Activated CD4-positive, alpha-beta T cell treated with anti-CD3 and anti-CD28 coated beads, Interleukin-2, amount 10 ng/mL, durations not matched to agents 7 days and 5 days (primary cell): ENCODE measurements at places on chromosomes 1 and 21. TPM values are rescaled to one million over a fixed set of nuclear protein-coding genes. Genes with fewer than 3 reads are reported as not detected.

GRCh38 chr1:211738691-211739301 is 63.4 kb upstream of the NEK2 start:
- H3K4me3 ChIP-seq = peak overlapping the region; percentile 47
- peaks cover 37% of the 10 kb centered on the region for H3K4me1 ChIP-seq
- H3K27me3 ChIP-seq = no peaks in the 10 kb centered on the region
- peak overlapping the region; percentile 74 for H3K27ac ChIP-seq
- peak; percentile 43 for DNase-seq

GRCh38 chr21:42201615-42202161 is 17.3 kb upstream of the ABCG1 start:
- peaks cover 32% of the 10 kb centered on the region for H3K4me1 ChIP-seq
- no peak overlapping the region for H3K27ac ChIP-seq
- peaks cover 2% of the 10 kb centered on the region for H3K27me3 ChIP-seq
- no peak for DNase-seq

DNA sequence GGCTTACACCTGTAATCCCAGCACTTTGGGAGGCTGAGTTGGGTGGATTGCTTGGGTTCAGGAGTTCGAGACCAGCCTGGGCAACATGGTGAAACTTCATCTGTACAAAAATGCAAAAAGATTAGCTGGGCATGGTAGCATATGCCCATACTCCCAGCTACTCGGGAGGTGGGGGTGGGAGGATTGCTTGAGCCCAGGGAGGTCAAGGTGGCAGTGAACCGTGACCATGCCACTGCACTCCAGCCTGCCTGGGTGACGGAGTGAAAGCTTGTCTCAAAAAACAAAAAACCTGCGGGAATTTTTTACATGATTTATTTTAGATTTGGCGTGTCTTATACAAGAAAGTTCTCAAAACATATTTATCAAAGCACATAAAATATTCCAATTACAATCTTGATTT is 27.8 kb upstream of the MTR start:
- H3K4me3 ChIP-seq = no peak overlapping the region
- no peak overlapping the region for H3K27ac ChIP-seq
- H3K27me3 ChIP-seq = peaks cover 14% of the 10 kb centered on the region
- peaks cover 1% of the 10 kb centered on the region for H3K4me1 ChIP-seq
- no peak for DNase-seq

DNA sequence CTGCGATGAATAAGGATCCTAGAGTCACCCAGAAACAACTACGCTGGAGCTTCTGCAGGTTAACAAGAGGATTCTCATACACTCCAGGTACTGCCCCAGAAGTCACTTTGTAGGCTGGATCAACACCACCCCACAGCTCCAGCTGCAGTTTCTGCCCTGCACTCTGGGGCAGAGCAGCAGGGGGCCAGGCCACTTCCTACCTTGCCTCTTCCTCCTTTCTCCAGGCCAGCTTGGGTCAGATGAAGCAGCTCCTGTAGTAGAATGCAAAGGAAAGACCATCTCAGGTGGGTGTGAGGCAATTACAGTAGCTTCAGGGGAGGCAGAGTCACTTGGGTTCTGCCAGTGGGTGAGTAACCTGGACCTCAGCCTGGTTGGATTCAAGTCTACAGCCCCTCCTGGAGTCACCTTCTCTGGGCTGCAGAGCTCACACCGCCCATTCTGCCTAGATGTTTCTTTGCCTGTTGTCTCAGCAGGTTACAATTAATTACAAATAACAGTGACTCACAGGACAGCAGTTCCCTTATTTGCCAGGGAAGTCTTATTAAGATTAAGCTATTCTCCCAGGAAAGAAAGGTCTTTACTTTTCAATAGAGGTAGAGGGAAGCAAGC is 24.4 kb upstream of the BCAR3 start:
- H3K27ac ChIP-seq = no peak overlapping the region
- no peaks in the 10 kb centered on the region for H3K36me3 ChIP-seq
- peaks cover 1% of the 10 kb centered on the region for H3K27me3 ChIP-seq
- peaks cover 22% of the 10 kb centered on the region for H3K4me1 ChIP-seq
- H3K4me3 ChIP-seq = no peak overlapping the region

- no peak overlapping the region for H3K4me3 ChIP-seq
- no peaks in the 10 kb centered on the region for H3K36me3 ChIP-seq
- DNase-seq = no peak
- H3K27ac ChIP-seq = no peak overlapping the region
- peaks cover 32% of the 10 kb centered on the region for H3K4me1 ChIP-seq
Measured at GRCh38 chr1:117567976-117568375, 37.9 kb upstream of the TENT5C start.

DNA sequence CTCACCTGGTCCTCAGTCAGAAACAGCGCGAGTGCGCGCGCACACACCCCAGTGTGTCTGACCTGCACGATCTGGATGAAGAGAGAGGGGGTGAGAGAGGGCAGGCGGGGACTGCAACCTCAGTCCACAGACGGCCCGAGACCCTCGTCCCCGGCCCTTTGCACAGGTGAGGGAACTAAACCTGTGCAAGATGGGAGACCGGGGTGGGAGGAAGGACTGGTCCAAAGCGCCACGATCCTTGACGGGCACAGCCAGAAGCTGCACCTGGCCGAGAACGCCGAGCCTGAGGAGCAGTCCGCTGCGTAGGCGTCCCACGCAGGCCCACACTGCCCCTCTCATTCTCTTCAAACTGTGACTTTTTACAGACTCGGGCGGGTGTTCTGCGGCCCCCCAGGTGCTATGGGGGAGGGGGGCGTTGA is 519 bp upstream of the IQCC start:
- peak overlapping the region; percentile 88 for H3K4me3 ChIP-seq
- peak overlapping the region; percentile 13 for H3K27ac ChIP-seq
- DNase-seq = no peak
- peaks cover 49% of the 10 kb centered on the region for H3K4me1 ChIP-seq

GRCh38 chr1:163796394-163796821 is 474.7 kb downstream of the NUF2 start:
- H3K4me3 ChIP-seq = no peak overlapping the region
- H3K36me3 ChIP-seq = no peaks in the 10 kb centered on the region
- DNase-seq = no peak
- H3K27me3 ChIP-seq = no peaks in the 10 kb centered on the region

DNA sequence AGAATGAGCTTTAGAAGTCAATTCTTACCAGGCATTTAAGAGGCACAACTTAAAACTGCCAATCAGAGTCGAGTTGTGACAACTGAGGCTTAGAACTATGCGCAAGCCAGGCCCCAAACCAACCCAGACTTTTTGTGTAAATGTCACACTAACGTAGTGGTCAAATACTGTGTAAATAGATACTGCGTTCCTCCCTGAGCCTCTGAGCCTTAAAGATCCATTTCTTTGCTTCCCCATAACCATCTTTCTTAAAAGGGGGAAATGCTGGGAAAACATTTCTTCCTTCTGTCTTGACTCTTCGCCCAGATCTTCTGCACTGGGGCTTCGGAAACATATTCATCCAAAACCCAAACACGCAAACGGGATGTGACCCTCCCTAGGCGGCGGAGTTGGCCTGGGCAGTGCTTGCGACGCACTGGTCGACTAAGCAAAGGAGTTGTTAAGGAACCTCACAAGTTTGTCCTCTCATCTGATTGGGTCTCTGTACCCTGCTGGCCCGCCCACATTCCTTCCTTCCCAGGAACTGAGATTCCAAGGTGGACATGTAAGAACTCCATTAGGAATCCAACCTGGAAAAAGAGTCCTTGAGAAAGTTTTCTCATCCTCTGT is 2.6 kb downstream of the ADAMTS5 start:
- H3K36me3 ChIP-seq = no peaks in the 10 kb centered on the region
- no peak overlapping the region for H3K4me3 ChIP-seq
- peaks cover 50% of the 10 kb centered on the region for H3K27me3 ChIP-seq

- H3K27me3 ChIP-seq = no peaks in the 10 kb centered on the region
- no peak for DNase-seq
- H3K4me1 ChIP-seq = no peaks in the 10 kb centered on the region
- no peak overlapping the region for H3K4me3 ChIP-seq
- H3K27ac ChIP-seq = no peak overlapping the region
- H3K36me3 ChIP-seq = no peaks in the 10 kb centered on the region
Measured at GRCh38 chr1:4796161-4797015, 142.0 kb downstream of the AJAP1 start.

DNA sequence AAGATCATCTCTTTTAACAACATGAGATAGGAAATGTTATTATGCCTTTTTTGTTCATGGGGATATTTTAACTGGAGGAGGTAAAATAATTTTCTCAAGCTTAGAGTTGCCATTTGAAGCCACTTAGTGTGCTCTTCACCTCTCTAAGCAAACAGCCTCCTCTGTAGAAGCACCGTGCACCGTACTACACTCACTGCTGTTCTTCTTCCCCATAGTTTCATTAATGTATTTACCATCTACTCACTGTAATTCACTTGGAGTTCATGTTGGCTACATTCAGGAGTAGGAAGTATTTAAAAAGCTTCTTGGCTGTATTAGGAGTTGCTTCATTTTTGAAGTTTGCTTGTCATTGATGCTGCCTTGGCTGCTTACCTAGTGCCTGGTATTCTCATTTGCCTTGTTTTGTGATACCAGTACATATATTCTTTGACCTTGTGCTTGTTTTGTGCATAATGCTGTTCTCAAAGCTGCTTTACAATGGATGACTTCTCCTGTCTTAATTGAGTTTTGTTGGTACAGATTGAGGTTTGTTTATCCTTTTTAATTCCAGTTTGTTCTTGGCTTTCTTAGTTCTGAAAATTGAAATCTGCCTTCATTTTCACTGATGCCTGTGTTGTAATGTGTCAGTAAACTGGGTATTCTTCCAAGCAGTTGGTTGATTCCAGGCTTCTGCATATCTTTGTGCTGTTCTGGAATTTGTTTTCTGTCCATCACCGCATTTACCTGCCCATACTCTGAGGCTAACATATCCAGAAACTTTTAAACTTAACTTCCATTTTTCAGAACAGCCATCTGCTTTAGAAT is 240.4 kb downstream of the HMCN1 start:
- no peak for DNase-seq
- H3K4me3 ChIP-seq = no peak overlapping the region
- peaks cover 2% of the 10 kb centered on the region for H3K27me3 ChIP-seq
- no peaks in the 10 kb centered on the region for H3K4me1 ChIP-seq

GRCh38 chr21:17613242-17613676 is 558 bp upstream of the BTG3 start:
- peak overlapping the region; percentile 79 for H3K27ac ChIP-seq
- peaks cover 47% of the 10 kb centered on the region for H3K4me1 ChIP-seq
- no peaks in the 10 kb centered on the region for H3K27me3 ChIP-seq
- H3K4me3 ChIP-seq = peak overlapping the region; percentile 73

GRCh38 chr1:11174261-11174942 is 14.8 kb upstream of the ANGPTL7 start:
- DNase-seq = no peak
- H3K36me3 ChIP-seq = peaks cover 2% of the 10 kb centered on the region
- no peaks in the 10 kb centered on the region for H3K4me1 ChIP-seq
- H3K27ac ChIP-seq = no peak overlapping the region
- no peak overlapping the region for H3K4me3 ChIP-seq

DNA sequence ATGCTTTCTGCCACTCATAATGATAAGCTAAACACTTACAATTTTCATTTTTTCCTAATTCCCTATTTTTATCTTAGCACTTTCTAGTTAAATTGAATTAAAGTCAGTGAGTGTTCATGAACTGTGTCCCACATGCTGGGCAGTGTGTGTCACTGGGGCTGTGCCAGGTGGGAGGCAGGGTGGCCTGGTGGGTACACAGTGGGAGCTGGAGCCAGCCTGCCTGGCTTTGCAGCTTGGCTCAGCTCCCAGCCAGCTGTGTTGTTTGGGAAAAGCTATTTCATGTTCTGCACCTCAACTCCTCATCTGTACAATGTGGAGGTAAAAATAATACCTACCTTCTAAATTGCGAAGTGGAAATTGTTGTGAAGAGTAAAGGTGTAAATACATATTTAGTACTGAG is 238.4 kb downstream of the PLA2G4A start:
- H3K4me1 ChIP-seq = no peaks in the 10 kb centered on the region
- H3K27ac ChIP-seq = no peak overlapping the region
- H3K36me3 ChIP-seq = no peaks in the 10 kb centered on the region
- DNase-seq = no peak

DNA sequence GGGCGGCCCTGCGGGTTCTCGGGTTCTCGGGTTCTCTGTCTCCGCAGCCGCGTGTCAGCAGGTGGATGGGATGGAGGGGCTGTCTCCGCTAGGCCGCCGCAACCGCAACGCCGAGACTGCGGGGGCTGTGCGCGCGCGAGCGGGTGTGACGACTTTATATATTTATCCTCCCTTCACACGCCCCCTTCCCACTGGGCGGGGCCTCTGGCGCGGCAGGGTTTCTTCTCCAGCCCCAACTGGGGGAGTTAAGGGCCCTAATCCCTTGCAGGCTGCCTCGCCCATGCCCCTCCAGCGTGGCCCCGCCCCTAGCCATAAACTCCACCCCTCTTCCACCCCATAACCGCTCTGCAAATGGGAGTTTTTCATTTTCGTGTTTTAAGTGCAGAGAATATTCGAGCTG is 3.4 kb downstream of the IGSF21 start:
- no peak for DNase-seq
- H3K36me3 ChIP-seq = no peaks in the 10 kb centered on the region
- no peak overlapping the region for H3K4me3 ChIP-seq
- H3K27ac ChIP-seq = no peak overlapping the region

DNA sequence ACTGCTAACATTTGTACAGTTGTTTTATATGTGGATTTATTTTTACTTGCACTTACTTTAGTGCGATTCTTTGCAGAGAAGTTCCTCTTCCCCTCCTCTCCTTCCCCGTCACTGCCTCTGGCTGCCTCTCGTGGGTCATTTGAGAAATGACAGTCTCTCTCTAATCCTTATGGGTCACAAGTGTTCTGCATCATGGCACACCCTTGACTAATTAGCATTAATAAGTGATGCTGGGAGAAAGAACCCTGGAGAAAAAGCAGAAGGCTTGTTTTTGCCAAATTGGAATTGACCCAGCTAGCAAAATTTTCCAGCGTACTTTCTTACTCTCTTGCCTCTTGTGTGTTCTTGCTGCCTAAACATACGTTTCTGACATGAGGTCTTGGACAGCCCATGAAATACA is 301.2 kb downstream of the DUSP10 start:
- H3K4me1 ChIP-seq = peaks cover 18% of the 10 kb centered on the region
- no peaks in the 10 kb centered on the region for H3K36me3 ChIP-seq
- DNase-seq = no peak
- H3K4me3 ChIP-seq = no peak overlapping the region

GRCh38 chr1:229230140-229230892 is 40.6 kb upstream of the RAB4A start:
- H3K36me3 ChIP-seq = no peaks in the 10 kb centered on the region
- H3K4me3 ChIP-seq = no peak overlapping the region
- H3K4me1 ChIP-seq = peaks cover 23% of the 10 kb centered on the region
- DNase-seq = no peak

DNA sequence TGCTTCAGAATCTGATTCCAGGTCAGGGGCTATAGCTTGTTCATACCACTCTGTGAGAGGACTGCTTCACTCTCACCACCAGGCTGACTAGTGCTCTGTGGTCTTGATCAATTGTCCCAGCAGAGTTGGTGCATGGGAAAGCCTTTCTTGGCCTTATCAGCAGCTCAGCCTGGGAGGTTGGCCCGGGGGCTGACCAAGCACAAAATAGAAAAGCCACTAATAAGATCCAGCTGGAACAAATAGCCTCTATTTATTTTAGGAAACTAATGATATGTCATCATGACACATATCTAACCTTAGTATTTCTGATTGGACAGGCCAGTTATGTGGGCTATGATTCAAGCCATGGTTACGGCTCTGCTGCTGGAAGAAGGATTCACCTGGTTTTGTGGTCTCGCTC is 134.2 kb downstream of the GDAP2 start:
- no peak for DNase-seq
- H3K36me3 ChIP-seq = no peaks in the 10 kb centered on the region
- H3K27me3 ChIP-seq = peaks cover 9% of the 10 kb centered on the region

Gene NEK2
- 51.9 TPM for total RNA-seq

Gene GJB4
- total RNA-seq = not detected

Gene ARMH1
- 50.7 TPM for total RNA-seq

Gene MAP3K7CL
- 5.0 TPM for total RNA-seq

Gene PTGS2
- total RNA-seq = not detected
